ENCODE measurements at places on chromosomes 16 and 17. TPM values are rescaled to one million over a fixed set of nuclear protein-coding genes. Genes with fewer than 3 reads are reported as not detected.

KRTAP2-3 gene
- total RNA-seq = not detected

DNA sequence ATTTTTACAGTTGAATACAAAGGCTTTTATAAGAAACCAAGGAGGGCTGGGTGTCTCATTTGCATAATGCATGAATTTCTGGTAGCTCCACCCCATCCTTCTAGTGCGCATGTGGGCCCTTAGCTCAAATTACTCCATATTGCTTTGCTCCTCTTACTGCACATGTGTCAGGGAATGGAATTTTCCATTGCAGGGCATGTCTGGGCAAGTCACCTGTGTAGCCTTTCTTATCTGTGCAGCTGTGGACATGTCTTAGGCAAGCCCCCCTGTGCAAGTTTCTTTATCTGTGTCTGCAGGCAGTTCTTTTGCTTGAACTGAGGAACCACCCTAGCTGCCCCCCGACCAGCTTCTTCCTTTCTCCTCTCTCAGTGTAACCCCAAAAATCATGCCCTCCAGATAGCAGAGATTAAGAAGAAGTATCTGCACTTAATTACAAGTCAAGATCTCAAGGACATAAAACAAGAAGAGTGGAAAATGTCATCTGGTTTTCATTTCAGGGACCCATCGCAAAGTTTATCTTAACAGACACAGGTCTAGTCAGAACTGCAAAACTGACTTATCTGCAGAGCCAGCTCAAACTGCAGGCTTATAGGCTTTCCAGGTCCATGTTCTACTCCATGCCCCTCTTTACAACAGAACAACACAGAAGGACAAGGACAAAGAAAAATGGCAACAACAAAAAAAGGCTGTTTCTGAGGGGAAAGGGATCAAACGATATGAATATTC, 137.9 kb upstream of the HS3ST4 start:
- H3K4me1 ChIP-seq = peaks cover 3% of the 10 kb centered on the region
- no peak overlapping the region for H3K27ac ChIP-seq
- no peak overlapping the region for H3K4me3 ChIP-seq

GRCh38 chr17:72955391-72956140, 136.9 kb downstream of the SLC39A11 start:
- DNase-seq = no peak
- no peak overlapping the region for H3K27ac ChIP-seq
- H3K4me1 ChIP-seq = no peaks in the 10 kb centered on the region
- H3K36me3 ChIP-seq = no peaks in the 10 kb centered on the region

DNA sequence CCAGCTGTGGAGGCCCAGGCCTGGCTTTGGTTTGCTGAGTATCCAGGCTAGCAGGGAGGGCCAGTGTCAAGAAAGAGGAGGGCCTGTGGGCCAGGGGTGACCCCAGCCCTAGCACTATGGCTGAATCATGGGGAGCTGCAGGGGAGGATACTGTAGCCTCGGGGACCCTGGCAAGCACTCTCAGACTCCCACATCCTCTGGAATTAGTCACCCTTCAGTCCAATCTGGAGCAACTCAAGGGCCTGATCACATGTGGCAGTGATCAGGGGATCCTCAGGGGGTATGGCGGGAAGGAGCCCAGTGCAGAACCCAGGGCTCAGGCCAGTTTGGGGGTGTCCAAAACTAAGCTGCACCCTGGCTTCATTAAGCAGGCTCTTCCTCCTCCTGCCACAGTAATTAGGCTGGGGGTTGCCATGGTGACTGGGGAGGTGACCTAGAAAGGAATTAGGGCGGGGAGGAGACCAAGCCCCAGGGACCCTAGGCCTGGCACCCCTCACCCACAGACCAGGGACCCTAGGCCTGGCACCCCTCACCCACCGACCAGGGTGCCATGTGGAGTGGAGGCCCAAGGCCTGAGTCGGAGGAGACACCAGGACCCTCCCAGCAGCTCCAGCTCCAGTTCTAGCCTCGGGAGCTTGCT, 5.8 kb downstream of the NLGN2 start:
- no peaks in the 10 kb centered on the region for H3K27me3 ChIP-seq
- H3K27ac ChIP-seq = no peak overlapping the region
- H3K36me3 ChIP-seq = no peaks in the 10 kb centered on the region
- no peak overlapping the region for H3K4me3 ChIP-seq
- no peaks in the 10 kb centered on the region for H3K4me1 ChIP-seq

DNA sequence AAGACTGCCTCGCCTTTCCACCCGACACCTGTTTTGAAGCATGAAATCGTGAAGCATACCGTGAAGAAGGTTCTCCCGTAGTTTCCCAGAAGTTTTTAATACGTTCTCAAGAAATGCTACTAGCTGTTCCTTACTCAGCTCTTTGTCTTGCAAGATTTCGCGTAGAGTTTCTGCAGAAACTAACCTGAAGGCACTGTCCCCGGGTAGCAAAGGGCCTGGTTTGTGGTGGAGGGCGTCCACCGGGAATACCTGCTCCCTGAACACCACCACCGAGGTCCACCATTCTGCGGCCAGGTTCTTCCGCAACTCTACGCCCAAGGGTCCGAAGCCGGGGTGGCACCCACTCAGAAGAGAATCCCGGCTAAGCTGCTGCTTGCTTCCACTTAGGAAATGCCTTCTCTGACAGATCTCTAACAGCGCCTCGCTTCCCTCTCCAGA, 487 bp downstream of the POLG2 start:
- peak overlapping the region; percentile 57 for H3K4me3 ChIP-seq
- peaks cover 17% of the 10 kb centered on the region for H3K36me3 ChIP-seq
- no peaks in the 10 kb centered on the region for H3K27me3 ChIP-seq
- H3K27ac ChIP-seq = peak overlapping the region; percentile 55

DNA sequence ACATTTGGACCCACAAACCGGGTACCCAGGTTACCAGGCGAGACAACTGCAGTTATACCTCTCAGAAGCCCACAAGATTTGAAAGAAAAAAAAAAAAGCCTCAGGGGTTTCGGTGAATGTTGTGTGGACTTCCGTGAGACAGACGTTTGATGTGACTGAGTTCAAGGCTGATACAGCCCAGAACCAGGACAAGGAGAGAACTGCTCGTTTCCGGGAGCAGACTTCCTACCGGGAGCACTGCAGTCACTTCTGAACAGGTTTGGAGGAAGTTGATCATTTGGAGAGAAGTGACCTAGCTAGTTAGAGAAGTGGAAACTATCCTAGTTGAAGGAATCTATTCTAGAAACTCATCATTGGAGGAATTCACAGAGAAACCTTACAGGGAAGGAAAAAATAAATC, 847 bp downstream of the CKLF start:
- H3K27ac ChIP-seq = peak overlapping the region; percentile 27
- peaks cover 47% of the 10 kb centered on the region for H3K4me1 ChIP-seq
- H3K36me3 ChIP-seq = no peaks in the 10 kb centered on the region
